Liver (tissue), 10 donors: ENCODE measurements at places on chromosomes 13 and 19.

DNA sequence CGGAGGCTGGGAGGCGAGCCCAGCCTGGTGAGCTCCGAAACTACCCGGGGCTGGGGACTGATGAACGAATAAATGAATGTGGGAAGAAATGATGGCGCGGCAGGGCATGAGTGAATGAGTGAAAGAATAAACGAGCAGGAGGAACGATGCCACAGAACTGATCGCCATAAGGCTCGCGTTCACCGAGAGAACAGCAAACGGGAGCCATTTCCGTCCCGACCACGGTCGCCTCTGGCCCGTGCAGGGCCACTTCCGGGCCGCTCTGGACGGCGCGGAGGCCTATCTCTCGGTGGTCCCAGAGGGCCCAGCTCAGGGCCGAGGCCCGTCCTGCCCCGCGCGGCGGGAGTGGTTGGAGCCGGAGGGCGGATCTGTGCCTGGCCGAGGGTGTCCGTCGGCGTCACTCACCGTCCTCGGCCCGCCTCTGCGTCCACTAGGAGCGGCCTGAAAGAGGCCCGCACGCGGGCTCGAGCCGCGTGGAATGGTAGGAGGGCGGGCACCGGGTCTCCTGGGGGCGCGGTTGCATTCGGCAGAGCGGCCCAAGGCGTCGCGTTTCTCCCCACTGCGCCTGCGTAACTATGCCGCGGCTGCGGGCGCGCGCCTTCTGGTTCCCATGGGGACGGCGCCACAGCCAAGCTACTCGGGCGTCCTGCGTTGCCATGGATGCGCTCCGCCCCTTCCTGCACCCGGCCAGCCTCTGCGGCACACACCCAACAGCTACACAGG lies at the start of gene ZNF497:
Gene ZNF497 (minus strand): TSS at position 480 of the 723 bp plus-strand sequence. CDS start 5,116 bp downstream, outside the sequence.
- peak; percentile 97 for DNase-seq

DNA sequence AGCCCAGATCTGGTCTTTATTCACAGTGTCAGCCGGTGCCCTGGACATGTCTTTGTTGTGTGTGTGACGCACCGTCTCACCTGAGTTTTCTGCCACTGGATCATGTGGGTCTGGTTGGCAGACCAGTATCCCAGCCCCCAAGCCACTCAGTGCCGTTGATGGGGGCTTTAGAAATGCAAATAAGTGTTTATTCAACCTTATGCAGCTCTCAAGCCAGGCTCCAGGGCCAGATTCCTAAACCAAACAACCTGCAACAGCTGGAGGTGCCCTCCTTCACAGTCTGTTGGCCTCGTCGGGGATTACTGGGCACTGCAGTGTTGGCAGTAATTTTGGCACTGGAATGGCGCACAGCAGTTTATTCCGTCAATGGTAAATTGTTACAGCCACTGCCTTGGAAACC lies 21.6 kb downstream of the FAM124A start:
- no peak for DNase-seq

- DNase-seq: no peak
Measured at GRCh38 chr13:48320399-48320790, 16.8 kb downstream of the RB1 start.

DNA sequence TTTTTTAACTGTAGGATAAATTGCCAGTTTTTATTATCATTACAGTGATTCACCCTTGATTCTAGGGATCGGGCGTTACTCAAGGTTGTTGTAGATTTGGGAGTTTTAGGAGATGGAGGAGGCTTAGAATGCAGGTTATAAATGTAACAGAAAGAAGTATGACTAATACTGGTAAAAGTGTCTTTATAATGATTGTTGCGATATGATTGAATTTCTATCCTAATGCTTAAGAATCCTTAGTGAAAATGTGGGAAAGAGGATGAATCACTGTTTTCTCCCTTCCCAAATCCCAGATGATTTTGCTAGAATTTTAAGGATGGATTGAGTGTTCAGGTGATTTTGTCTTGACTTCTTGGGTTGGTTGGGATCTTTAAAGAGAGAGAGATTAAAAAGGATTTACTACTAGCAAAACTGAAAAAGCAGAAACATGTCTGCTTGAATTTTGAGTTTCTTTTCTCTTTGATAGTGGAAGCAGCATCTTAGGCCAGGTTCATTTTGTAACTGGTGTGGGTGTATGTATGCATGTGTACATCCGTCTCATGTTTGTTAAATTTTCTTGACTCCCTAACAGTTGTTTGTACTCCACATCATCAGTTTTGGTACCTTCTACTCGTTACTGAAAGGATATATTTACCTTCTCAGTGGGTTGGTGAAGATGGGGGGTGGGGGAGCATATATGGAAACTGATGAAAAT lies 25.9 kb downstream of the ARHGAP35 start:
- DNase-seq: no peak

- DNase-seq: no peak
Measured at GRCh38 chr13:99303863-99304521, 3.2 kb downstream of the GPR183 start.

DNA sequence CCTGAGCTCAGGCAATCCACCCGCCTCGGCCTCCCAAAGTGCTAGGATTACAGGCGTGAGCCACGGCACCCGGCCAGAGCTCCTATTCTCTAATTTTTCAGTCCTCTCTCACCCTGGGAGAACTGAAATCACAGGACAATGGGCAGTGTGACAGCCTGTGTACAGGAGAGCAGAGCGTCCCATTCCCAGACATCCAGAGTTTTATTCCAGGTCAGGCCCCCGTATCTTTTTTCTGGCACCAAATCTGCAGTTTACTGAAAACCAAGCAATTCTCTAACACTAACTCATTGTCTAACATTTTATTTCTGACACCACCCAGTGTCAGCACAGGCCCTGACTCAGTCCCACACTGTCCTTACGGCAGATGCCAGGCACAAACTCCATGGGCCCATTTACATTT lies 6.7 kb downstream of the ZNF708 start:
- no peak for DNase-seq

- peak; percentile 80 for DNase-seq
Measured at GRCh38 chr19:51607920-51608562, 22.2 kb downstream of the SIGLEC5 start.

DNA sequence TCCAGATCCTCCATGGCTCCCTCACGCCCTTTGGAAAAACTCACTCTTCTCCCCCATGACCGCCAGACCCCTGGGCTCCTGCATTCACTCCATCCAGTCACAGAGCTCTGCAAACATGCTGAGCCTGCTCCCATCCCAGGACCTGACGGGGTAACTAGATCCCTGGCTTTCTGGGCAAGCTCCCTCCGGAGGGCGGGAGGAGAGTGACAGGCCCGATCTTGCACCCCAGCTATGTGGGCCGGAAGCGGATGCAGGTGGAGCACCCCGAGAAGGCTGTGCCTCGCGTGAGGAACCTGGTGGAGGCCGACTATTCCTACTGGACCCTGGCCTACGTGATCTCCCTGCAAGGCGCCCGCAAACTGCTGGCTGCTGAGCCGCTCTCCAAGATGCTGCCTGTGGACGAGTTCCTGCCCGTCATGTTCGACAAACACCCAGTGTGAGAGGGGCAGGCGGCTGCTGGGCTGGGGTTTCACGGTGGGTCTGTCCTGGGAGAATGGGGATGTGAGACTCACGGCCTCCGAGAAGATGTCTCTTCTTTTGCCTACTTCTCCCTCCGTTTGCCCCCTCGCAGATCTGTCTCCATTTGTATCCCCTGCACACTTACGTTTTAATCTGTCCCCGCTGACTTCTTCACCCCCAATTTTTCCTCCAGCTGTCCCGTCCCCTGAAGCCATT lies 25.2 kb downstream of the COLGALT1 start:
- DNase-seq: no peak

GRCh38 chr19:24059563-24060295 lies 27.3 kb upstream of the ZNF254 start:
- DNase-seq: no peak

DNA sequence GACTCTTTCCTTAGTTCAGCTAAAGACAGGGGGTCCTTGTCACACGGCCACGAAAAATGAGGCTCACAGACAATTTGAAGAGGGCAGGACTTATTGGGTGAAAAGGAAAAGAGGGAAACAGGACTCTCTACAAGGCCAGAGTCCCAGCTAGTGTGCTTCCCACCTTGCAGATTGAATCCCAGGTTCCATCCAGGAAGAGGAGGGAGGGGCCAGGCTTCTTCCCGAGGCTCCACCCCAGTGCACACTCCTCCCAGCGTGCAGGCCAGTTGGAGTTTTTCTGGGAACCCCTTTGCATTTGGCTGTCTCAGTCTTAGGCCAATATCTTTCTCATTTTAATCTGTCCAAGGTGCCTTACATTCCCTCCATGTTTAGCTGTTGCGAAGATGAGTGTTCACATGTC lies 106.8 kb downstream of the DNAJC3 start:
- DNase-seq: no peak

- no peak for DNase-seq
Measured at GRCh38 chr13:21567714-21568113, 36.3 kb downstream of the MICU2 start.

- DNase-seq: no peak
Measured at GRCh38 chr13:111122056-111122455, 6.9 kb downstream of the ARHGEF7 start.

- DNase-seq: no peak
Measured at GRCh38 chr13:42048342-42048683, at the start of gene DGKH. TSS of gene DGKH (plus strand) at chr13:42048648. CDS start at chr13:42048774, 126 bp downstream.

- peak; percentile 56 for DNase-seq
Measured at GRCh38 chr19:56321254-56321988, 6.8 kb upstream of the ZSCAN5A start.

GRCh38 chr19:32372726-32373517 lies 27.5 kb downstream of the ZNF507 start:
- DNase-seq: no peak

GRCh38 chr13:49298416-49298815 lies 50.7 kb downstream of the CDADC1 start:
- no peak for DNase-seq

- no peak for DNase-seq
Measured at GRCh38 chr13:80510686-80511085, 169.8 kb upstream of the SPRY2 start.

DNA sequence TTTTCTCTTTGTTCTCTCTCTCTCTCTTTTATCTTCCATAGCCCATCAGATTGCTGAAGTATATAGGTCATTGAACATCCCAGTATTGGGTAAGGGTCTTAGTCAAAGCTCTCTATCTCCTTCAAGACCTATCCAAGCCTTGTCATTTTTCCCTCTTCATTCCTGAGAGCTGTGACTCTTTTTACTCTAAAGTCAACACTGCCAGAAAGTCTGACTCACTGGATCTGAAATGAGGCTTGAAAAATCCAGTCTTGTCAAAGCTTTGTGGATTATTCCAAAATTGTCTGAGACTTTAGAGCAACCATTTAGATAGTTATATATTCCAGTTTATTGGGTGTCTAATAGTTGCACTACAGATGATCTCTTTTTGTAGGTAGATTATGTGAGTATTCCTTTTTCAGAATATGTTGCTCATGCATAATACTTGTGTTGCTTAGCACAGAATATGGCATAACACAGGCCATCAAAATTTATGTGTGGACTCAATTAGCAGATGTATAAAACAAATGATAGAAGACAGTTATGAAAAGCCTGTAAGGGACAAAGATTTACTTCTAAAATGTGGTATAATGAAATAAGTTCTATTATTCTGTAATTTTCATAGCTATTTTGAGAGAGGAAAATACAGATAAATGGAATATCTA lies 389.3 kb upstream of the PCDH9 start:
- no peak for DNase-seq

GRCh38 chr19:45056831-45057230 lies 18.0 kb downstream of the CLASRP start:
- DNase-seq: no peak

GRCh38 chr19:51903192-51903591 lies 1.6 kb downstream of the ZNF649 start:
- DNase-seq: no peak

DNA sequence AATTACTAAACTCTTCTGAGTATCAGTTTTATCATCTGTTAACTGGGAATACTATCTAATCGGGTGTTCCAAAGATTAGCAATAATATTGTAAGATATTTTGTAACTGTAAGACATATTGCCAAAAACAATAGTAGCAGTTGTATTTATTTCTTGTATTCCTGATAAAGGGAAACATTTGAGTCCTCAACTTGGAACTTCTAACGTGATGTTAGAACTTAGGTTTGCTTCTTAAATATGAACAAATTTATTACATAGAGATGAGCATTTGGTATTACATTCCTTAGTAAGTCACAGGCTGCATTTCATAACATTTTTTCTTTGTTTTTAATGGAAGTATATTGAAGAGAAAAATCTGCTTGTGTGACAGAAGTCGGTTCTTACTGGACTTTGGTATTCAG lies 225.3 kb downstream of the NALCN start:
- DNase-seq: no peak

DNA sequence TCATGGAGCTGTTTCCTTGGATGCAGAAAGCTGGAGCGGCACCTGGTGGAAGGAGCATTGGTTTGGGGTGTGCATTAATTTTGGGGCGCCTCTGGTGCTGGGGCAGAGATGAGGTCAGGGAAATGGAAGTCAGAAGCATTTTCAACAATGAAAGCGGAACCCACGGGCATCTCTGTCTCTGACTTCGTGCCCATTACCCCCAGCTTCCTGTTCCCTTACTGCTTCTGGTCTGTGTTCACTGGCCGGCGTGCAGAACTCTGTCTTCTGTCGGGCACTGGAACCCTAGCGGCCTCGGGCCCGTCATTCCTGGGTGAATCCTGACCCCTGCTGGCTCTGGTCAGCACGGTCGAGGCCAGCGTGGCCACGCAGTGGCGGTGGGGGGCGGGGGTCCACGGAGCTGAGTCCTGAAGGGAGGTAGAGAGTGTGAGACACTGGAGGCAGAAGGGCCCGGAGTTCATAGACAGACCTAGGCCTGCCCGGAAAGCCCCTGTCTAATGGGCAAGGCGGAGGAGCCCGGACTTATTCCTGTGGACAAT lies 7.9 kb upstream of the LINGO3 start:
- DNase-seq: peak; percentile 59

- peak; percentile 91 for DNase-seq
Measured at GRCh38 chr19:7636691-7637373, at the start of gene STXBP2. TSS of gene STXBP2 (plus strand) at chr19:7637110. CDS start at chr19:7637150, 40 bp downstream.

- DNase-seq: no peak
Measured at GRCh38 chr13:109782066-109782822, 4.1 kb downstream of the IRS2 start.
